Placental pericyte (primary cell): ENCODE measurements at places on chromosomes 3 and 15. TPM values are rescaled to one million over a fixed set of nuclear protein-coding genes. Genes with fewer than 3 reads are reported as not detected.

The TLNRD1 gene
- 18.6 and 38.9 TPM in 2 replicates for total RNA-seq

The SAMMSON gene
- not detected in 2 replicates for total RNA-seq

The RHOV gene
- total RNA-seq, result not detected in 2 replicates

The FOXB1 gene
- total RNA-seq, result not detected in 2 replicates

The TEX55 gene
- total RNA-seq, result not detected in 2 replicates

The CADPS gene
- 6.3 and 17.3 TPM in 2 replicates for total RNA-seq

The CFAP20DC gene
- 2.0 and 3.6 TPM in 2 replicates for total RNA-seq

The CLASP2 gene
- total RNA-seq, result 19.0 and 71.0 TPM in 2 replicates
